ENCODE measurements at places on chromosomes 1 and 21. TPM values are rescaled to one million over a fixed set of nuclear protein-coding genes. Genes with fewer than 3 reads are reported as not detected.

The ANGPTL1 gene
- not detected for polyA plus RNA-seq

The ZFP69B gene
- polyA plus RNA-seq, result 0.88 TPM

The BRDT gene
- not detected for polyA plus RNA-seq

The MYOM3 gene
- not detected for polyA plus RNA-seq

The IL24 gene
- not detected for polyA plus RNA-seq

The BSDC1 gene
- polyA plus RNA-seq, result 69.0 TPM

- no peak for DNase-seq
Measured at GRCh38 chr1:224189561-224189960, 6.5 kb downstream of the DEGS1 start.

GRCh38 chr1:17904290-17904689, 149.2 kb downstream of the ACTL8 start:
- DNase-seq, result no peak

- DNase-seq, result no peak
Measured at GRCh38 chr1:64097859-64098258, 105.6 kb upstream of the UBE2U start.

GRCh38 chr21:29217818-29218291, 80.9 kb upstream of the BACH1 start:
- DNase-seq, result no peak

- DNase-seq, result no peak
Measured at GRCh38 chr1:115505148-115505571, 136.6 kb upstream of the VANGL1 start.

- DNase-seq, result no peak
Measured at GRCh38 chr21:46207006-46207919, 21.3 kb downstream of the LSS start.

DNA sequence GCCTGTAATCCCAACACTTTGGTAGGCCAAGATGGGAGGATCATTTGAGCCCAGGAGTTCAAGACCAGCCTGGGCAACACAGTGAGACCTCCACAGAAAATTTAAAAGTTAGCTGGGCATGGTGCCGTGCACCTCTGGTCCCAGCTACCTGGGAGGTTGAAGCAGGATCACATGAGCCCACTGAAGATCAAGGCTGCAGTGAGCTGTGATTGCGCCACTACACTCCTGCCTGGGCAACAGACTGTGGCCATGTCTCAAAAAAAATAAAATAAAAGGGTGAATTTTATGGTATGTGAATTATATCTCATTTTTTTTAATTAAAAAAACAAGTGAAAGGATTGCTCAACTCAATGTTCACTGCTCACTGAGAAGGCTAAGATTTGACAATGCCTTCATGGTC, 8.7 kb downstream of the ARID4B start:
- no peak for DNase-seq

Measured in B cell (primary cell).